Fibroblast of skin of right biceps (primary cell): ENCODE measurements at places on chromosomes 13 and 19.

GRCh38 chr13:102487330-102487729 is 85.5 kb upstream of the FGF14 start:
- no peak for DNase-seq

DNA sequence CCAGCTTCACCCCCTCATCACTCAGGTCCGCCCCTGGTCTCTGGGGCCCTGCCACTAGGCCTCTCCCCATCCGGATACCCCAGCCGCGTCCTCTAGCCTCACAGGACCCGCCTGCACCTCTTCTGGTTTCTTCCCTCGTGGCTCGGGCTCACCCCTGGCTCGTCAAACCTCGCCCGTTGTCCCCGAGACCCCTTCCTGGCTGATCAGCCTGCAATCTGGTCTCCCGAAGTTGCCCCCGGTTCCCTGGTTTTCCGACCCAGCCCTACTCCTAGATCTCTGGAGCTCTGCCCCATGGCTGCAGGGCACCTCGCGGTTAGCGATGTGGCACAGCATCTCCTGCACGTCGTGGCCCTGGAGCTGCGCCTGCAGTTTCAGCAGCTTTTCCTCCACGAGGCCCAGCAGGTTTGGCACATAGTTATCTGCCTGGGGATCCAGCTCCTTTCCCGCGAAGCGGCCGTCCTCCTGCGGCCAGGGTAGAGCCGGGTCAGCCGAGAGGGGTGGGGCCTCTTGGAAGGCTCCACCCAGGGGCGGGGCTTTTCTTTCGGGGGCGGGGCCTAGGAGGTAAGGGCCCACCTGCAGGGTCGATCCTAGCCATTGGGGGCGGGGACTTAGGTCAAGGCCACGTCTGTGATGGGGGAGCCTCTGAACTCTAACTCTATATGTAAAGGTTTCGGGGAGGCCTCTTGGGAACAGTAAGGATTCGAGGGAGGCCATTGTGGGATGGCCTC is 2.4 kb upstream of the RGL3 start:
- no peak for DNase-seq

GRCh38 chr13:43329702-43330101 is 306.3 kb downstream of the DNAJC15 start:
- no peak for DNase-seq

GRCh38 chr13:108705031-108705430 is 75.6 kb downstream of the MYO16 start:
- no peak for DNase-seq

DNA sequence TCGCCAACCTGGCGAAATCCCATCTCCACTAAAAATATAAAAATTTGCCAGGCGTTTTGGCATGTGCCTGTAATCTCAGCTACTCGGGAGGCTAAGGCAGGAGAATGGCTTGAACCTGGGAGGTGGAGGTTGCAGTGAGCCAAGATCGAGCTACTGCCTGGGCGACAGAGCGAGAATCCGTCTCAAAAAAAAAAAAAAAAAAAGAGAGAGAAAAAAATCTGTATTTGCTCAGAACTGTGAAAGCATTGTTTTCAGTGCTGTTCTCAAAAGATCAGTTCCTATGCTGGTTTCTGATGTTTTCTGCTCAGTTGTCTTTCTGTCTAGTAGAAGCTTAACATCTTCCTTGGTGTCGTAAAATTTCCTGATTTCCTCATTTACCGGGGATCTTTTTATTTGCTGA is 2.5 kb downstream of the SF3A2 start:
- no peak for DNase-seq

DNA sequence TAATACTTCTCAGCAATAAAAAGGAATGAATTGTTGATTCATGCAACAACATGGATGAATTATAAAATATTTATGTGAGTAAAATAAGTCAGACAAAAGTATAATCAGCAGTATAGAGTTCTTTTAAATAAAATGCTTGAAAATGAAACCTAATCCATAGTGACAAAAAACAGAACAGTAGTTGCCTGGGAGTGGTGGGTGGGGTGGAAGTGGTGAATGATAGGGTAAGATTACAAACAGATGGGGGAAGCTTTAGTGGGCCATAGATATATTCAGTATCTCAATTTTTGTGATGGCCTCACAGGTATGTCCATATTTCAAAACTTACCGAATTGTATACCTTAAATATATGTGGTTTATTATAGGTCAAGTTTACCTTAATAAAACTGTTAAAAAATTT is 124.9 kb upstream of the UBL3 start:
- no peak for DNase-seq

GRCh38 chr13:19766591-19766990 is 16.2 kb downstream of the PSPC1 start:
- no peak for DNase-seq

- DNase-seq: peak; percentile 45
These were observed 423.4 kb downstream of the ITGBL1 start for GRCh38 chr13:101875717-101876393.
